ENCODE measurements at places on chromosomes 12 and 14.
A peak's percentile ranks its signal among the peaks of the same experiment; 100 is the strongest.

GRCh38 chr12:75641031-75641780, 129.8 kb upstream of the KRR1 start:
- DNase-seq, result peak; percentile 32

GRCh38 chr12:124784871-124785572, 78.6 kb downstream of the SCARB1 start:
- DNase-seq, result no peak

GRCh38 chr14:81986005-81986404, 452.4 kb upstream of the SEL1L start:
- no peak for DNase-seq

GRCh38 chr12:78732481-78732880, 132.1 kb upstream of the SYT1 start:
- no peak for DNase-seq

- DNase-seq, result no peak
Measured at GRCh38 chr12:113794774-113795173, 171.4 kb downstream of the RBM19 start.

DNA sequence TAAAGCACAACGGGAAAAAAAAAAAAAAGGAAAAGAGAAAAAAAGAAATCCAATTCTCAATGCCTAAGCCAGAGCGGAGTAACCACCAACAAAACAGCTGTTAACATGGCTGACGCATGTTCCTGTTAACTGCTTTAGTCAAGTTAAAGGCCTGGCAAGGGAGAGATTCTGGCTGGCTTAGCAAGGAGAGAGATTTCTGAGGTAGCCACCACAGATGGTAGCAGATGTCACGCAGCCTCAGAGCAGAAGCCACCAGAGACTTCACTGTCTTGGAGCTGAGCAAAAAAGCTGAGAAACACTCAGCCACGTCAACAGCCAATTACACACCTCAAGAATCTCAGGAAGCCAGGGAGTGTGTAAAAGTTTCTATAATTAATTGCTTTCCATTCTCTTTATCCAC, 87.1 kb downstream of the TMCC3 start:
- DNase-seq, result no peak

DNA sequence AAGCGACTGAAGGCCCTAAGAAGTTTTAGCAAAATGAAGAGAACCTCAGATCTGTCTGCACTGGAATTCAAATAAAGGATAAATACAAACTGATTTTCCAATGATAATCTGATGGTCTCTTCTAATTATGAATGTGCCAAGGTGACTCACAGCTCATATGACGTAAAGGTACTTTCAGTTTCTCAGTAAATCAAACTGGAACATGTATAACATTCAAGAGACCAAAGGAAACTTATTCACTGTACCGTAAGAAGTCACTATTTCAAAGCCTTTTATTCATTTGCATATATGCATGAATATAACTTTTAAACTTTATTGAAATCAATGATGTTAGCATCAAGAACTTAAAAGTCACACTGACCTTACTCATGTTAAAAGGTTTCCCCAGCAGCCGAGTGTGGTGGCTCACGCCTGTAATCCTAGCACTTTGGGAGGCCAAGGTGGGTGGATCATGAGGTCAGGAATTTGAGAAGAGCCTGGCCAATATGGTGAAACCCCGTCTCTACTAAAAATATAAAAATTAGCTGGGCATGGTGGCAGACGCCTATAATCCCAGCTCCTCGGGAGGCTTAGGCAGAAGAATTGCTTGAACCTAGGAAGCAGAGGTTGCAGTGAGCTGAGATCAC, 52.2 kb downstream of the ATXN2 start:
- DNase-seq, result peak; percentile 19

All from CD4-positive, alpha-beta T cell treated with Interleukin-21 for 1 hour (primary cell).